ENCODE measurements at places on chromosomes 4 and X.
A peak's percentile ranks its signal among the peaks of the same experiment; 100 is the strongest.

GRCh38 chr4:81781799-81782198, 310.1 kb upstream of the RASGEF1B start:
- no peak for DNase-seq

GRCh38 chrX:13607331-13607995, 38.1 kb downstream of the EGFL6 start:
- DNase-seq, result no peak

DNA sequence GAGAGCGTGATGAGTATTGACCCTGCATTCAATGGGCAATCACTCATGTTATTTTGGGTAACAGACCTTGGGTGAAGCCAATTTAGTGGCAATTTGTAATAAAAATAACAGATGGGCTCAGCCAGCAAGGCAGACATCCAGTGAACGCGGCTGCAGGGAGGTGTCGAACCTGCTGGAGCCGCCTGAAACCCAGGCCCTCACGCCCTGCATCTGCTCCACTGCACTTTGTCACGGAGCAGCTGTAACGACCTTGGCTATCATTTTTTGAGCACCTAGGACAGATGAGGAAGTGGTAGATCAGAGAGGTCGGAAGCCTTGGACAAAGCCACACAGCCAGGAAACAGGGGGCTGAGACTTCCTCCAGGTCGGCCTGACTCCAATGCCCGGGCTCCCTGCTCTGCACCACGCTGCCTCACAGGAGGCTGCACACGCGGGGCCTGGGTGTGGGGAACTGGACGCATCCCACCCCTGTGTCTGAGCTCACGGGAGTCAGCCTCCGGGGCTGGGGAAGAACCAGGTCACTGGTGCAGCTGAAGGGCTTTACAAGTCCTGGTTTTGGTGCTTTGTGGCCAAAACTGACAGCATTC, 19.4 kb downstream of the HMX1 start:
- DNase-seq, result no peak

GRCh38 chr4:88693792-88694191, 3.8 kb downstream of the NAP1L5 start:
- no peak for DNase-seq

DNA sequence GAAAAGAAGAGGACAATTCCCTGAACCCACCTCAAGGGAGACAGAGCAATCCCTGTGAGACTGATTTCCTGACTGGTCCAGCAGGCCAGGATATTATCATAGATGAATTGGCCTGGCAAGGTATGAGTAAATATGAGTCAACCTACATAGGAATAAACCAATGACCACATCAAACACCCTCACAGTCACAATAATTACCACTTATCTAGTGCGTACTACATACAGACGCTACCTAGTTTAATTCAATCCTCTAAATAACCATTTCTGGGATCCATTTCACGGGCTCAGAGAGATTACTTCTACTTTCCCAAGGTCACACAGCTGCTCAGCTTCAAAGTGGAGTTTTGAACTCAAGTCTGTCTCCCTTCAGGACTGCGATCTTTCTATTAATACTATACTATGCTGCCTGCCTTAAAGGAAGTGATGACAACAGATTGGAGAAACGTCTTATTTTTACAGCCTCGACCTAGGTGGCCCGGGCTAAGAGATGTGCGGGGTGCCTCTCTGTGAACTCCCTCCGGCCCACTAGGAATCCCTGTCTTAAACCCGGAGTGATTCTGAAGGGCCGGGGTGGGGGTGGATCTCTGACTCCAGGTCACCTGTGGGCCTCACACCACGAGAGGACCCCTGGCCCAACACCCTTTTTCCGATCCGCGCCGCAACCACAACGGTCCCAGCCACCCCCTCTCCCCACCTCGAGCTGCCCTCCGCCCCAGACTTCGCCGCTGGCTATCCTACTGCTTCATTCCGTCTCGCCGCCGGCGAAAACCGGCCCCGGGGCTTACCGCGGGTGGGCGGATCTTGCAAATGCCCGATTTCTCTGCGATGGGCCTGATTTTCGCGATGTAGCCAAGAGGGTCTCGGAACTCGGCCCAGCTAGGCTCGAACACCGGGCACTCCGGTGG, 800 bp downstream of the KDM5C start:
- peak; percentile 16 for DNase-seq

GRCh38 chr4:186617921-186618320, 62.6 kb upstream of the MTNR1A start:
- DNase-seq, result no peak

- DNase-seq, result no peak
Measured at GRCh38 chr4:86357608-86358007, 2.2 kb downstream of the MAPK10 start.

DNA sequence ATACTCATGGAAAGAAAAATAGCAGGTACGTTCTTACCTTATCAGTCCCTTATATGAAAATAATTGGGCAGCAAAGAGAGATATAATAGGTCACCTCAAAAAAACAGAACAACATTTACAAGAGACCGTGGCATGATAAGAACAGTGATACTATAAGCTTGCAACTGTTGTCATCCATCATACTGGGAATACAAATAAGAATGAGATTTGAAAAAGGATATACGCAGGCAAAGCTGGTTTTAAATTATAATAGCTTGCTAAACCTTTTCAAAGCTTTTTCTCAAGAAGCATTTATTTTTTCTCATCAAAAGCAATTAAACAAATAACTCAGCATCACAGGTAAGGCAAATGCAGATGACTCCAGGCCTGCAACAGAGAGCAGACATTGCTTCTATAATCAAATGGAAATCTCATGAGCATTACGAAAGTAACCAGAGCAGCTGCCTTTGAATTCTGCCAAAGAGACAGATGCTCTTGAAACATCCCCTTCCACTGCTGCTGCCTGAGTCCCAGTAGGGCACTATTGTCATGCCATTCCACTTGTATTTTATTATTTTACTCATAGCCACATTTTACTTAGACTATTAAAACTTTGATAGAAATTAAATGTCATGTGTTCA, 620.6 kb upstream of the GNPDA2 start:
- DNase-seq, result no peak

Data from T-helper 22 cell (primary cell).